ENCODE measurements at places on chromosomes 7 and 10. TPM values are rescaled to one million over a fixed set of nuclear protein-coding genes. Genes with fewer than 3 reads are reported as not detected.

DNA sequence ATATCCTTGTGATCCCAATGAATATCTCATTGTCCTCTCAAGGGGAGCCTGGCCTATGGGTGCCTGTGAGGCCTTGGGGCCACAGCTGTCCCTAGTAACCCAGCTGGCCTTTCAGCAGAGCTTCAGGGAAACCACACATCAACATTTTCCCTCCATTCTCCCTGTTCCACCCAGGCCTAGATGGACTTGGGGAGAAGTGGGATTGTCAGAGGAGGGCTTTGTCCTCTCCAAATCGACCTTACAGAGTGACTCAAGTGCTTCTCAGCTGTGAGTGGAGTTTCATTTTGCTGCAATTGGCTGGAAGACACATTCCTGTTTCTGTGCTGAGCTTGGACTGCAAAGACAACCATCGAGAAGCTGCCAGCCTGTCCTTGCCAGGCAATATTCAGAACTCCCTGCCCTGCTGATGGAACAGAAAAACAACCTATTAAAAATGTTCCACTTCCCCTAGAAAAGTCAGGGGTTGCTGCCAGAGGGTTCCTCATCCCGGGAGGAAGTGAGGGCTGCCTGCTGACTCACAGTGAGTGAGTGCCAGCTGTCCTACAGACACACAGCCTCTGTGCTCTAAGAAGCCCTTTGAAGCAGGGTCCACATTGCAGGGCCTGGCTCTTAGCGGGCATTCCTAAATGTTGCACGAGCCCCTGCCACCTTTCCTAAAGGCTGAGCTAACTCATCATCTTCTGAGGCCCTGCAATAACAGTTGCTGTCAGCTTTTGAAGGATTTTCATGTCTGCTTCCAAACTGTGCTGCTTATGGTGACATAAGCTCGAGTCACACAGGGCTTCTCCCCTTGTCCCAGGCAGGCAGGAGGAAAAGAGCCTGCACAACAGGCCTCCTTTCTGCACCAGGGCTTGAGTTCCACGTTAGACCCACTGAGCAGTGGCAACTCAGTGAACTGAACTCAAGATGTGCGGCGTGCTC, 20.5 kb downstream of the STRA8 start:
- DNase-seq = peak; percentile 82

GRCh38 chr7:157355784-157356511, 19.1 kb downstream of the DNAJB6 start:
- DNase-seq = no peak

GRCh38 chr10:61140765-61141392, 196.9 kb upstream of the RHOBTB1 start:
- no peak for DNase-seq

- DNase-seq = no peak
These were observed 172.5 kb downstream of the CCDC71L start for GRCh38 chr7:106488465-106488864.

CACNB2 gene
- polyA plus RNA-seq = 0.20 TPM

SH2B2 gene
- 13.4 TPM for polyA plus RNA-seq

Measured in spleen (tissue), 13 donors.